ENCODE measurements at places on chromosomes 6 and 20. TPM values are rescaled to one million over a fixed set of nuclear protein-coding genes. Genes with fewer than 3 reads are reported as not detected.

- DNase-seq: no peak
Observed at GRCh38 chr6:56932910-56933477, 21.9 kb upstream of the BEND6 start.

- DNase-seq: no peak
Observed at GRCh38 chr20:3798373-3798768, 2.3 kb downstream of the CDC25B start.

DNA sequence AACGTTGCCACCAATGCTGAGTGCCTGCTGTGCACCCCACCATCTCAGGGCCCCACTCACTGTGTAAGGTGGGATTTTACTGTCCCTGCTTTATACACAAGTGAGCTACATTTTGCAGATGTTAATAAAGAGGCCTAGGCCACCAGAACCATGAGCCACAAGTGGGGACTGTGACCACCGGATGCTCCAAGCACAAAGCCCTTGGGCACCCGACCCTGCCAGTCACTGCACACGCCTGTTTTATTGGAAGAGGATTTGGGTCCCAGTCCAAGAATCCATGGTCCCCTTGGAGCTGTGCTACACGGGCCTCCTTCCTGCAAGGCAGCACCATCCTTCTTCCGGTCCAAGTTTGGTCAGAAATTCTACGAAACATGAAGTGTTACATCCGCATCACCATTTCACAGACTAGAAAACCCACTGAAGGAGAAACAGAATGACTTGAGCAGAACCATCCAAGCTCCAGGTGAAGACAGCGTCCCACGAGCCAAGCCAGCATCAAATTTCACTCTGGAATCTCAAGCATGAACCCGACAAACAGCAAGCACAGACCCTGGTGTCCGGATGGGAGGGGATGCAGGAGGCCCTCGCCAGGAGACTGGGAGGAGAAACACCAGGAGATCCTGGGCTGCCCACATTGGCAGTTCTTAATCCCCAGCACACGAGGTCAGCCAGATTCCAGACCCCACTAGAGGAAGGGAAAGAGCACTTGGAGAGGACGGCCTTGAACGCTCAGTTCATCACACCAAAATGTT lies 226.9 kb downstream of the DLL1 start:
- DNase-seq: no peak

GRCh38 chr6:71190809-71191208 lies 97.8 kb upstream of the OGFRL1 start:
- DNase-seq: no peak

The SOX4 gene
- total RNA-seq: 5.7 TPM

The PNLDC1 gene
- 0.47 TPM for total RNA-seq

The CCN6 gene
- total RNA-seq: not detected

The OOEP gene
- 0.24 TPM for total RNA-seq

The JAG1 gene
- total RNA-seq: 42.3 TPM
